Stimulated activated CD4-positive, alpha-beta T cell treated with anti-CD3 and anti-CD28 coated beads, Interleukin-12 subunit alpha, Interleukin-12 subunit beta, amount 100 ng/mL, for 4 hours (primary cell): ENCODE measurements at places on chromosomes 4 and X.

DNA sequence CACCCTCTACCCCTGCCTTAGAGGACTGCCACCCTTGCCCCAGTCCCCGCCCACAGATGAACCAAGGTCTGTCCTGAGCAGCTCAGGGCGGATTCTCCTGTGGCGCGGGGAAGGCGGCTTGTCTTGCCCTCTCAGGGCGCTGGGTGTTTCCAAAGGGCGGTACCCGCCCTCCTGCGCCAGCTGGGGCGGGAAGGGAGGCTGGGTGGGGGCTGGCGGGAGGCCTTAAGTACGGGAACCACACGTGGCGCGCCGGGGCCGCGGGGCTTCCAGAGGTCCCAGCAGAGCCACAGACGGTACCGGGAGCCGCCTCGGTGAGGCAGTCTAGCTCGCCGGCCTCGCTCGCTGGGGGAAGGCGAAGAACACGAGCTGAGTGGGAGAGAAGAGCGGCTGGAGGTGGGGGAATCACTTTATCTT, 361.1 kb downstream of the MID1IP1 start:
- peak; percentile 52 for DNase-seq

GRCh38 chr4:83150653-83151330, 36.3 kb upstream of the PLAC8 start:
- DNase-seq, result no peak

DNA sequence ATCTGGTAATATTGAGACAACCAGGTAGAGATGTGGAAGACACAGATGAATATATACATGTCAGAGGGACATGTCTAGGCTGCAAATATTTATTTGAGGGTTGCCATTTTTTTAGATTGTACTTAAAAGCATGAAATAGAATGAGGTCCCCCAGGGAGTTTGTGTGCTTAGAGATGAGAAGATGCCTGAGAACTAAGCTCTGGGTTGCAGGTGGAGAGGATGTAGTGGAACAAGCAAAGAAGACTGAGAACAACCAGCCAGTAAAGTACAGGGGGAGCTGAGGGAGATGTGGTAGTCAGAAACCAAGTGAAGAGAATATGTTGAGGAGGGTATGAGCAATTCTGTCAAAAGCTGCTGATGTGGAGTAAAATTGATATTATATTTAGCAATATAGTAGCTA, 95.6 kb upstream of the UNC5C start:
- no peak for DNase-seq

DNA sequence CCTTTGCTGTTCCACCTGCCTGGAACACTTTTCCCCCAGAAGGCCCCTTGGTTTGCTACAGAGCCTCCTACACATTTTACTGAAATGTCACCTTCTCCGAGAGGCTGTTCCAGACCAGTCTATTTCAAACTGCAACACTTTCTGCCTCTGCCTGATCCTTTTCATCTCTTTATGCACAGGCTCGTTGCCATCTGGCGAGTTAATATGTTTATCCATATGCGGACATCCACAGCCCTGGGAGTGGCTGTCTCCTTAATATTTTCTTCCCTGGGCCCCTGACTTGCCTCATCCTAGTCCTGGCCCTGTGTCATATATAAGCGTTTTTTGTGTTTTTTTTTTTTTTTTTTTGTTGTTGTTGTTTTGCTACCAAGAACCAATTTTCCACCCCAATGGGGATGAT, 65.2 kb upstream of the PHKA2 start:
- DNase-seq, result no peak

DNA sequence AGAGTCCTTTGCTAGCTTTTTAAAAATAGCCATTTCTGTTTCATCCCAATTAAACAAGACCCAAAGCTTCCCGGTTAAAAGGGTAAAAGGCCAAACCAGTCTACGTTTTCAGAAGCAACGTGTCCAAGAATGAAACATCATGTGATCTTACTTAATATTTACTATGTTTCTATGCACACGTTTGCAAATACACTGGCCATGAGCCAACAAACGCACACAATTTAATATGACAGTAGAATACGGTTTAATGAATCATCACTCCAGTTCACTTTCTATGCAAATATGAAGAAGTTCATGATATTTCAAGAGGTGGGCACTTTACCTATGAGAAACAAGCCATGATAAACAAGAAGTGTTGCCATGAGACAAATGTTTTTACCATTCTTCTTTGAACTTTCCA, 4.3 kb downstream of the NR0B1 start:
- no peak for DNase-seq

GRCh38 chr4:128292349-128292748, 4.7 kb upstream of the PGRMC2 start:
- no peak for DNase-seq

DNA sequence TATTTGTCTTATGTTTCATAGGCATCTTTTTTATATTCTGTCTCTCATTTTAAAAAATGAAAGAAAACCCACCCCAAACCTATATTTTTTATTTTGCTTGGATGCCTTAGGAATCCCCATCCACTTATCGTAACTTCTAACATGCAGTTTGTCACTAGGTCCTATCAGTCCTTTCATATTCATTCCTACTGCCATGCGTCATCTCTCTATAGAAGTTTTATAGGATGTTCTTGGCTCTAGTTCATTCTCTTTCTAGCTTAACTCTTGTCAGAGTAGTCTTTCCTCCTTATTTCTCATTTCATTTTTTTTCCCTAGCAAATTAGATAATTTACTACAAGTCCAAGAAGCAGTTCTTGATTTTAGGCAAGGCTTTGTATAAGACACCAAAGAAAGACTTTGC, 92.7 kb downstream of the LARP1B start:
- DNase-seq, result no peak

GRCh38 chr4:88751258-88752075, 53.8 kb upstream of the NAP1L5 start:
- no peak for DNase-seq

DNA sequence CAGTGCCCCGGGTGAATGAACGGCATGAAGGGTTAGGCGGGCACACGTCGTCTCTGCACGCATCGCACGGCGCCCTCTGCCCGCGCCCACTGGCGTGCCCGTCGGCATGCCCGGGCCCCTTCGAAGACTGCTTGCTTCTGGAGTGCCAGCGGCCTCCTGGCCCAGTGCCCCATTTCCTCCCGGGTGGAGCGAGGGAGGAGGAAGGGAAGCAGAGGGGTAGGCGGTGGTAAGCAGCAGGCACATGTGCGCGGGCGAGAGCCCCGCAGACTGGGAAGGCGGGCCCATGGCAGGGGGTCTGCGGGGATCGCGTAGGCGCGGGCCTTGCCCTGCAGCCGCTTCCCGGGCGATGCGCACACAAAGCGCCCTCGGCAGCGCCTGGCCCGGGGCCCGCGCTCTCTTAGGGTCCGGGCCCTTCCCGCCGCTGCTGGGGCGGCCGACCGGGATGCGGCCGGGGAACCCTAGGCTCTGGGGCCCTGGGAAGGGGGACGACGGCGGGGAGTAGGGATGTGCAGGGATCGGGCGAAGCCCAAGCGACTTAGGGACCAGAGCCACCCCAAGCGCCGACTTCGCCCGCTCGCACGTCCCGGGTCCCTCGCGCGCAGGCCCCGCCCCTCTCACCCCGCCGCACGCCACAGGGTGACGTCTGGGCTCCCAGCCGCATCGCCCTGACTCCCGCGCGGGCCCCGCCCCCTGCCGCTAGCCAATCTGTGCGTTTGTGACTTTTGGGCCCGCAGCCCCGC, 866 bp upstream of the EMD start:
- DNase-seq, result no peak

GRCh38 chr4:62881210-62881609, 1528.0 kb downstream of the TECRL start:
- no peak for DNase-seq

DNA sequence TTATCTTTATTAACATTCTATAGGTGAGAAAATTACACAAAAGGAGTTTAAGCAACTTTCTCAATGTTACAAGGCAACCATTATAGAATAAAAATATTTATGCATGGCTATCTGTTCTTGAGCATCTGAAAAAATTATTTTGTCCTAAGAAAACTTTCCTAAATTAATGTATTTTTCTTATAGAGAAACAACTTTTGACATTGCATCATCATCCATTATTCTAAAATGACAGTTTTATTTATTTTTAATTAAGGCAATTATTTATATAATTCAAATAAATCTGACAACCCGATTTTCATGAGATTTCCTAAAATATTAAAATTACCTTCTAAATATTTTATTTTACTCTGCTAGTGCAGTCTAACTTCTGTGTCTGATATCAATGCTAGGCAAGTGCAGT, 4.8 kb downstream of the BTC start:
- no peak for DNase-seq

DNA sequence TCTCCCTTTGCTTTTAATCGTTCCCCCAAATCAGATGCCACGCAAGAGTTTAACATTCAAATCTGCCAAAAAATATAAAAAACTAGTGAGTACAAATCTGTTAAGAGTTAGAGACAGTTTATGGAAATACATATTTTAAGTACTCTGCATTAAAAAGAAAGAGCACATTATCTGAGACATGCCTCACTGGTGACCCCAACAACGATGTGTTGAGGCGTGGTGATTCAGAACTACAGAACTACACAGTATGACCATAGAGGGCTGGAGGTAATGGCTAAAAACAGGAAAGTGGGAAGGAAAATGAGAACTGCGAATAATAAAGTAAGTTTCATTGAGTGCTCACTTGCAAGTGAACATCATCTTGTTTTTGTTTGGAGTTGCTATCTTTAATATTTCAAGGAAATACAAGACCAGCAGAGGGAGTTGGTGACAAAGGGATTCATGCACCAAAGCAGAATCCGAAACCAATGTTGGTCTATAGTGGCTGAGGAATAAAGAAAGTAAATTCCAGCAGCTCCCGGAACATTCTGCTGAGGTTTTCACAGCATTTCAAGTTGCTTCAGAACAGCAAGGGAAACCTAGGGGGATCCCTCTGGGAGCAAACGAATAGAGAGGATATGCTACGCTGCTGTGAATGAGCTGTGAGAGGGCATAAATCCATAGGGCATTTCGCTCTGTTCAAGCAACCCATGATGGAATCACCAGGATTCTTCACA, 92.2 kb downstream of the DCHS2 start:
- no peak for DNase-seq

DNA sequence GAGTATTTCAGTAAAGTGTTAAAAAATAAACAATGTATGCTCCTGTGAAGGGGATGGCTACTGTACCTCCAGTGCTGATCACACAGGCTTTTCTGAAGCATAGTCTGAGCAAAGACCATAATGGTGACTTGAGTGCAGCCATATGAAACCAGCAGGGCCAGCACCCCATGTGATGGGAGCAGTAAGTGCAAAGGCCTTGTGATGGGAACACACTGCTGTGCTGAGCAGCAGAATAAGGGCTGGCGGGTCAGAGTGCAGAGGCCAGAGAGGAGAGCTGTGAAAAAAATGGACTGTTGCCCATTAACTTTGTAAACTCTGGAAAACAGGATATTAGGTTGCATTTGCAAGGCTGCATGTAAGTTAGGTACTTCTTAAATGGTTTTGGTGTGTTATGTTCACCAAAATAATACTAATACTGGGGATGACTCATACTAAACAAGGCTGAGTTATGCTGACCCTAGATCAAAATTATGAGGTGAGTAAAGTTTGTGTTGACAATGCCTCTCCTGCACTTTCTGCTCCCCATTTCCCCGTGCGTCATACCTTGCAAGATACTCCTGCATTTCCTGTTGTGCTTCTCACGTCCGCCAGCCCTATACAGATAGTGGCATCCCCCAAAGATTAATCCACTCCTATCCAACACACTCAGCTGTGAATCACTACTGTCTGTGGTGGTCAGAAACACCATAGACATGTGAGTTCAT, 67.0 kb upstream of the FAM9A start:
- DNase-seq, result no peak

- no peak for DNase-seq
These were observed 36.7 kb downstream of the DHRSX start for GRCh38 chrX:2463973-2464676.

DNA sequence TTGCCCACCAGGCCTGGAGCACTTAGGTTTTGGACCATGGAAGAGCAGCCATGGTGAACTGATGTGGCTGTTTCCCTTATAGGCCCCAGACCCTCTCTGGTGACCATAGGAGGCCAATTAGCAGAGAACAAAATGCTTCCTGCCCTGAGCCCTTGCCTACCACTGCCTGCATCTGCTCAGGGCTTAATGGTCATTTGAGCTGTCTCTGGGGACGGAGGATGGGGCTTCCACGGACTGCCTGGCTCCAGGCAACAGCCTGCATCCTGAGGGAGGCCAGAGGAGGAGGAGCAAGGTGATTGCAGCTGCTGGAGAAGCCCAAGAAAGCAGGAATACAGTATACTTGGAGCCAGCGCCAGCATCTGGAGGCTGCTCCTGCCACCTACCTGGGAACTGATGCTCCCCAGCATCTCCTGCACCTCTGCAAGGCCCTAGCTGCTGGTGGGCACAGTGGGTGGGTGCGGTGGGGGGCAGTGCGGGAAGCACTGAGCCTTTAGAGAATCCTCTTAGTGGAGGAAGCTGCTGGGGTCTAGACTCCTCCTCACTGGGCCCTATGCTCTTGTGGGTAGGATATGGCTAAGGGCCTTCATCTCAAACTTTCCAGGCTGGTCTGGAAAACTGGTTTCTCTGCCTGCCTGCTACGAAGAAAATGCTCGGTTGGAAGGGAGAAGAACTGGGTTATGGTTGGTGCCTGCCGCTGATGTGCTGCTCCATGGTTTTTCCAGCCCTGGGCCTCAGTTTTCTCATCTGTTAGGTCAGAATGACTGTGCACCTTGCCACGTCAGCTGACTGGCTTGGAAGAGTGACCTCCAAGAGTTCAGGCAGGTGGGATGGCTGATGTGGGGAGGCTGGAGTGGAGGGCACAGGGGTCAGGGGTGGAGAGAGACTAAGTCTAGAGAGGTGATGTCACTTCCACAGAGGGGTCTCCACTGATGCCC, 158.8 kb upstream of the PJA1 start:
- no peak for DNase-seq

- DNase-seq, result no peak
These were observed 5.5 kb upstream of the SLC4A4 start for GRCh38 chr4:71333368-71333767.

GRCh38 chr4:173214231-173214630, 45.6 kb downstream of the GALNT7 start:
- DNase-seq, result no peak

DNA sequence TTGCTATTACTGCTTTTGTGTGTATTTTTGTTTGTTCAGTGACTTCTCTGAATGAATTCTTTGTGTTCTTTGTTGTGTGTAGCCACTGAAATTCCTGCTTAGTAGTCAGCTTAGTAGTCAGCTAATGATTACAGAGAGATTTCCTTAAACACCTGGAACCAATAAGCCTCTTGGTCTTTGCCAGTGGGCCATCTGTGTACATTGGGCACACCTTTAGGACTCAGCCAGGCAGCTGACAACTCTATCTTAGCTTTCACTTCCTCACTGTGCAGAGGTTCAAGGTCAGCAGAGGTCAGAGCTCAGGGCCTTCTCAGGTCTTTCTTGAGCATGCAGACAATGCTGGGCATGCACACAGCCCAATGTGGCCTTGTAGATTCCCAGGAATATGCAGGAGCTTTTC, 59.3 kb downstream of the RWDD4 start:
- DNase-seq, result no peak

GRCh38 chr4:114273238-114273637, 293.8 kb upstream of the ARSJ start:
- no peak for DNase-seq
